ENCODE measurements at places on chromosomes 6 and 20.

GRCh38 chr6:112413780-112414179 lies 66.7 kb downstream of the RFPL4B start:
- DNase-seq = no peak

GRCh38 chr6:104563306-104563705 lies 296.4 kb downstream of the HACE1 start:
- DNase-seq = no peak

DNA sequence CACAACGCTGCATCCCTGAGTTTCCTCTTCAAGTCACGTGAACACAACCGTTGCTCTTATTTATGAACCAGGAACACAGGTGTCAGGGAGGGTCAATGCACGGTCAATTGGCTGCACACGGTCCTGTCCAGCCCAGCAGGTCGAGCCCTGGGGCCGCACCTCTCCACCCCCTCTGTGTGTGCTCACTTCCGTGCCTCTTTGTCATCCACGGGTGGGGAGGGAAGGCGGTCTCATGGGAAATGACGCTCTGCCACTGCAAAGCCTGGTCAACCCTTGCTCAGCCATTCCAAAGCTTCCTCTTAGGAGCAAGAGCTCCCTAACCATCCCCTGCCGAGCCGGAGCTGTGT lies 38.7 kb downstream of the DACT2 start:
- no peak for DNase-seq

- DNase-seq = no peak
Measured at GRCh38 chr6:118451839-118452238, 96.3 kb upstream of the PLN start.

GRCh38 chr6:115712291-115712961 lies 348.3 kb downstream of the FRK start:
- DNase-seq = no peak

GRCh38 chr6:80165143-80165542 lies 58.7 kb downstream of the BCKDHB start:
- DNase-seq = no peak

GRCh38 chr6:31502586-31502985 lies 4.6 kb downstream of the MICB start:
- DNase-seq = no peak

- no peak for DNase-seq
Measured at GRCh38 chr6:46310196-46310595, 139.4 kb upstream of the ENPP5 start.
